ENCODE measurements at places on chromosomes 7 and 10.

DNA sequence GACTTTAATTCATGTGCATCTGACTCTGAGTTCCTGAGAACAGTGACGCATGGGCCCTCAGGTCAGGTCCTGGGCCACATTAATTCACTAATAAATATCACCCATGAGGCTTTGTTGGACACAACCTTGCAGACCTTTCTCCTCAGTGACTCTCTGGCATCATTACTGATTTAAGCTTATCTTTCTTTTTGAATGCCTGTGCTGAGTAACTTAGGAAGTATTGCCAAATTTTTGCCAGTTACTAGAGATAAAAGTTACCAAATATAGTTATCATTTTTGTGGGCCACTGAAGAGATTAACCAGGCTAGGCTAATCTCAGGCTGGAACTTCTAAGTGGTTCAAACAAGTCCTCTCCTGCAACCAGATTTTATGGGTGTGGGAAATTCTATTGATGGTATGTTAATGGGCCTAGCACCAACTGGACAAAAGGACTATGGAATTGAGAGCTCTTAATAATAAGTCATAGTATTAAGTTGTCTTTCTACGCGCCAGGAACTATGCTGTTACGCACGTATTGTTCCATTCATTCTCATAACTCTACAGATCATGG, 28.8 kb upstream of the PRTFDC1 start:
- DNase-seq, result no peak

DNA sequence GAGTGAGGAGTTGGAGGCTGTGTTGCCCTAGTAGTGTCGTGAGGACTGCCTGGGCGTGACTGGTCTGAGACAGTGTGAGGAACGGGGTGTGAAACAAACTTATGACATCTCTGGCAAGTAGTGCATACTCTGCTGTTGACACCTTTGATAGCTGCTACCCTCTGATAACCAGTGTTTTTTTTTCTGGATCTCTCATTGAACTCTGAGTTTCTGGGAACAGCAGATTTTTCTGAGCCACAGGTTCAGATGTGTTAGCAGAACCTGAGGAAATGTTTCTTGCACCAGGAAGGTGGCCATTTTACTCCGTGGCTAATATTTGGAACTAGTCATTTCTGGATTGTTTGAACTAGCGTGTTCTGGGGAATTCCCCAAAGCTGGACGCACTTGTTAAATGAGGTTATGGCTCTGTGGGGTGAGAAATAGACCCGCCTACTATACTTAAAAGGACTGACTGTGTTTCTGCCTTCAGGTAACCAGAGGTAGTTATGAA, 52.9 kb downstream of the AUTS2 start:
- DNase-seq, result no peak

GRCh38 chr10:64040781-64041180, 519.6 kb downstream of the REEP3 start:
- DNase-seq, result no peak

DNA sequence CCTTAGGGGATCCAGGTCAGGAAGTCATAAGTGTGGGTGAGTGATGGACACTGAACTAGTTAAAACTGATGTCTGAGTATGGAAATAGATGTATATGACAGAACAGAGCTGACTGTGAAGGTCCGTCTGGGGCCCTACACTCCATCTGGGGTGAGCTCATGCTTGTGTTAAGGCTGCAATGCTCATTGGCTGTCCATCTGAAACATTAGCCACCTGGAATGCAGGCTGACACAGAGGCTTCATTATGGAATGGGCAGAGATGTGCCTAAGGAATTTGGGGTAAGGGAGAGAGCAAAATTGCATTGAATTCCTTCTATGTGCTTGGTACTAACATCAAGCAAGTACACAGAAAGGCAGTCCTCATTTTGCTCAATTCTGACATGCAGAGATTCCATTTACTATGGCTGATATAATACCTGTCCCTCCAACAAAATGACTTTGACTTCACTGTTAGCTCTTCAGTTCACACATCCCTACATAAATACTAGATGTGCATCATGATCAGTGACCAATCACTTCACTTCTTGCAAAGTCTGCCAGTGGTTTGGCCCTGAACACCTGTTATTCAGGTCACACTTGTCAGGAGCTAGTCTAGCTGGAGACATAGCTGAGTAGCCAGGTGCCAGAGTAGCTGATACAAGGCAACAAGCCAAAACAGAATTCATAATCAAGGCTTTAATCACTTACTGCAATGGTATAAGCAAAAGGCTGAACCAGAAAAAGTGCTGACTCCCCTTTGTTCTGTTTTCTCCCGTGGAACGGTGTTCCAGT, 128.9 kb upstream of the VWC2 start:
- DNase-seq, result no peak

DNA sequence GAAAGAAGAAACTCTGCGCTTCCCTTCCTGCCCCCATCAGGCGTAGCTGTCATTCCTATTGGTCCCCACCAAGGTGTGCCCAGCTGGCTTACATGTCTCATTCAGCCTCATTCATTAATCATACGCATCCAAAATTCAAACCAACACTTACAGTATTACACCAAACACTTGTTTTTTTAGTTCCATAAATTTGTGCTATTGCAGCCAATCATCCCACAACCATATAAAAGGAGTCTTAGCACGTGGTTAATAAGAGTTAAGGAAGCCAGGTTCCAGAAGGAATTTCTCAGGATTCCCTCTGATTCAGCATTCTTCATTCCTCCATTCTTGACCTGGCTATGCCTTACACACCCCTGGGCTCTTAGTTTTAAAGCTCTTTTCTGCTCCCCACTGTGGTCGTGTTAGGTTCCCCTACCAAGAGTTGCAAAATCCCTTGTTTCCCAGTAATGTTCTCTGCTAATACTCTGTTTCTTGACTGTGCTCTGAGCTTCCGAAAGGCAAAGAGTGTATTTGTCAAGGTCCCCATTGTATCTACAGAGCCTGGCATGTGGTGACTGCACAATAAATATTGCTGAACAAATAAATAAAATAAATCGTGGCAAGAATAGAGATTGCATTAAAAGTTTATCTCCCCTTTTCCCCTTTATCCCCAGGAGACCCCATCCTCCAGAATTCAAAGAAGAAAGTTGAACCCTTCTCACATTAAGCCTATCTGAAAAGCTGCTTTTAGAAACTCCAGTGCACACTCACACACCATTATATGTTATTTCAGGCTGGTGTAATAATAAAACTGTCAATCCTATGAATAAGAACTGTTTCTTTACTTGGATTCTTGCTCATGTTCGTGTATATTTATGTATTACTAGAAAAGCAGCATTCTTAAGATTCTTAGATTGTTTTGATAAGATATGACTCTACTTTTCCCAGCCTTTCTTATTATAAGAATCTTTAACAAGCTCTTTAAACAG, 514.4 kb downstream of the INHBA start:
- no peak for DNase-seq

GRCh38 chr7:132881317-132881716, 200.6 kb downstream of the CHCHD3 start:
- no peak for DNase-seq

DNA sequence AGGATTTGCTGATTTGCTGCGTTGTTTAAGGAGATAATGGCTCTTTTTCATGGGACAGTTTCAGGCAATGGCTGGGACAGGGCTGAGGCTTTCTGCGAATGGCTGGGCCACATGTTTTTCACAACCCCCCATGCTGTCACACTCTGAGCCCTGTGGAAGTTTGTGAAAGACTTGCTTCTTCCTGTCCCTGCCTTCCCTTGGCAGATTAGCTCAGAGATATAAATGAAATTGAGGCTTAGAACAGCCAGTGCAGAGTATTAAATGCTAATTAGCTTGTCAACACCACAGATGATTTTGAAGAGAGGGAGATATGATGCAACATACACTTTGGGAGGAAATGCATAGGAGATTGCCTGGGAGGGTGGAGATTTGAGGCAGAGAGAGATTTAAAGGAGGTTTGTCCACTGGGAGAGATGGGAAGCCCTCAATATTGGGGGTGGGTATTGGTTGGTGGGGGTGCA, 232.0 kb downstream of the SH2D4B start:
- DNase-seq, result no peak

DNA sequence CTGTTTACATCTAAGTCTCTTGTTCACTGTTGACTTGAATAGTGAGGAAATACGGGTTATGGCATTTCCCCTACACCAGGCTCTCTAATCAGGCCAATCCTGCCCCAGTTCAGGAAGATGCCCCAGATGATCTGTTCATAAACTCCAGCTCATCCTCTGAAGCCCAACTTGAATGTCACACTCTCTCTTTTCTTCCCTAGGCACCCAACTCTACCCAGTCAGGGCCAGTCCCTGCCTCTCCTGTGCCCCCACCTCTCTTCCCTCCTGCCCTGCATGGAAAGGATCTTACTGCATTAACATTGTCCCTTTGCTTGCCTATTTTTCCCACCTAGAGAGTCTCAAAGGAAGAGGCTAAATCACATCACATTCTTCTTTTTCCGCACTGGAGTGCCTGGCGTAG, 10.6 kb upstream of the TRPV6 start:
- DNase-seq, result peak; percentile 2

GRCh38 chr10:84837041-84837812, 508.8 kb downstream of the CCSER2 start:
- DNase-seq, result peak; percentile 52

GRCh38 chr10:13414855-13415254, 66.8 kb upstream of the SEPHS1 start:
- DNase-seq, result no peak

- DNase-seq, result no peak
Measured at GRCh38 chr10:133460208-133460769, 6.5 kb downstream of the SCART1 start.

- DNase-seq, result no peak
Measured at GRCh38 chr7:36279200-36279925, 110.3 kb upstream of the ANLN start.

DNA sequence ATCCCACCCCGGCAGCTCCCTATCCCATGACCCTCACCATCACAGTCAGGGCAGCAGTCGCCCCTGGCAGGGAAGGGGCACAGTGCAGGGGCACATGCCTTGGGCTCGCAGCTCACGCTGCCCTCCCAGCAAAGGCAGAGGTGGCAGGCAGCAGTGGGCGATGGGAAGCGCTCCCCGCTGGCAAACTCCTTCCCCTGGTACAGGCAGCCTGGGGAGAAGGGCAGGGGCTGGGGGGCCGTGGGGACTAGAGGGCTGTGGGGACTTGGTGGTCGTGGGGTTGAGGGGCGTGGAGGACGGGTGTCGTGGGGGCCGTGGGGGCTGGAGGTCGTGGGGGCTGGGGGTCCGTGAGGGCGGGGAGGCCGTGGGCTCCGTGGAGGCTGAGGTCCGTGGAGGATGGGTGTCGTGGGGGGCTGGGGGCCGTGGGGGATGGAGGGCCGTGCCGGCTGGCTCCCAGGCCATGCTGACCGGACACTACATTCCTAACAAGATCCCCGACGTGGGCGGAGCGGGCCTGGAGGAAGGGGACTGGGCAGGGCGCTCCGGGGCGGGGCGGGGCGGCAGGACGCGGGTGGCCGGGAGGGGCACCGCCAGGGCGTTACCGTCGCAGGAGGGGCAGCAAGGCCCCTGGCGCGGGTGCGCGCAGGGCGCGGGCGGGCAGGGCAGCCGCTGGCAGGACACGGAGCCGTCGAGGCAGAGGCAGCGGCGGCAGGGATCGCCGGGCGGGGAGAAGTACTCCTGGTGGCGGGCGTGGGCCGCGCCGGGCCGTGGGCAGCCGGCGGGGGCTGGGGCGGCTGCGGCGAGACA, 20.0 kb downstream of the KCP start:
- DNase-seq, result peak; percentile 27

- no peak for DNase-seq
Measured at GRCh38 chr7:104900525-104901239, 113.3 kb upstream of the KMT2E start.

GRCh38 chr10:131743190-131744151, 157.3 kb upstream of the PPP2R2D start:
- DNase-seq, result no peak

DNA sequence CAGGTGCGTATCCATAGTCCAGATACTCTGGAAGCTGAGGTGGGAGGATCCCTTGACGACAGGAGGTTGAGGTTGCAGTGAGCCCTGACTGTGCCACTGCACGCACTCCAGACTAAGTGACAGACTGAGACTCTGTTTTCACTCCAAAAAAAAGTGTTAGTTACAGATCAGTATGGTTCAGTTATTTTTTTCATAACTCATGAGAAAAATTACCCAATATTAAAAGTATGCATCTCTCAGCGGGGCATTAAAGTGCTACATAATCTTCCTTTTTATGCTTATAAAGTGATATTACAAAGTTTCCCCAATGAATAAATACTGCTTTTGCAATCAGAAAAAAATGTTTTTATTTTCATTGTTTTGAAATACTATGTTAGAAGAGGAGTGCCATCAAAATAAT, 147.9 kb downstream of the ZNF438 start:
- DNase-seq, result no peak

DNA sequence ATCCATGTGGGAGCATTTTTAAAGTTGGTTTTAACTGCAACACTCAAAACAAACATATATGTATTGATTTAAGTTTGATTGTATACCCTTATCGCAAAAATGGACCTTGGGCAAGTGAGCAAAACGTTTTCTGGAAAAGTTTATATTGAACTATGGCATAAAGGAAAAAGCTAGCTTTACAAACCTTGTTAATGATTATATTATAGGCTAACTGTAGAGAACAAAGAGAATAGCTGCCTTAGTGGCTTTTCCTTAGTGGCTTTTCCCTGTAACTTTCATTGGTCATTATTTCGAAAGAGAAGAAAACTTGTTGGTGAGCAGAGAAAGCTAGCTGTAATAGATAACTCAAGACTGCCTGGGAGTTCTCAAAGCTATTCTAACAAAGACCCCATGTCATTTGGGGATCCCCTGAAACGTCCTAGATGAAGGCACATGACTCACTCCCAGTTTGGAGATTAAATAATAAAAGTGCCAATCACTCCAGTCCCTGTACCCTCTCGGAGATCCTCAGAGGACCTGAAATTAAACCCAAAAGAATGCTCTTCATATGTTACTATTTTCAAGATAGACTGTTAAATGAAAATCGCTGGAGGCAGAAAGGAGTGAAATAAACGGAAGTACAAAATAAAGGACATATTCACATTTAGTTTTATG, 92.1 kb downstream of the SRI start:
- no peak for DNase-seq

GRCh38 chr7:74467876-74468275, 14.2 kb downstream of the GTF2IRD1 start:
- DNase-seq, result no peak

- DNase-seq, result no peak
Measured at GRCh38 chr10:116732573-116732972, 9.8 kb downstream of the HSPA12A start.

DNA sequence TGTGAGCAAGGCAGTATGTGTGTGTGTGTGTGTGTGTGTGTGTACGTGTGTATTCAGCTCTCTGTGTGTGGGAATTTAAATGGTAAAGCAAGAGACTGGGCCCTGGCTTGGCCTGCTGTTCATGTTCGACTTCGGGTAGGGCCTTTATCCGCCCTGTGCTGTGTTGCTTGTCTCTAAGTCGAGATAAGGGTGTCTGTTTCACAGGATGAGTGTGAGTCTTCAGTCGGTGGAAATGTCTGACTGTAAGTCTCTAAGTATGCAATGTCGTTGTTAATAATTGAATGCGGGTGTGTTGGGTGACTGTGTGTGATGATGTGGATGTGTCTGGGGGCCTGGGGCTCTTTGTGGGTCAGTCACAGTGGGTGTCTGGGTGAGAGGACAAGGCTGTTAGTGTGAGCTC, 34.8 kb downstream of the HIF1AN start:
- no peak for DNase-seq

- DNase-seq, result no peak
Measured at GRCh38 chr7:118844748-118845147, 620.2 kb downstream of the ANKRD7 start.

- DNase-seq, result no peak
Measured at GRCh38 chr10:104441329-104442000, 87.8 kb downstream of the CFAP58 start.
